ENCODE measurements at places on chromosomes 3 and 15. TPM values are rescaled to one million over a fixed set of nuclear protein-coding genes. Genes with fewer than 3 reads are reported as not detected.

DNA sequence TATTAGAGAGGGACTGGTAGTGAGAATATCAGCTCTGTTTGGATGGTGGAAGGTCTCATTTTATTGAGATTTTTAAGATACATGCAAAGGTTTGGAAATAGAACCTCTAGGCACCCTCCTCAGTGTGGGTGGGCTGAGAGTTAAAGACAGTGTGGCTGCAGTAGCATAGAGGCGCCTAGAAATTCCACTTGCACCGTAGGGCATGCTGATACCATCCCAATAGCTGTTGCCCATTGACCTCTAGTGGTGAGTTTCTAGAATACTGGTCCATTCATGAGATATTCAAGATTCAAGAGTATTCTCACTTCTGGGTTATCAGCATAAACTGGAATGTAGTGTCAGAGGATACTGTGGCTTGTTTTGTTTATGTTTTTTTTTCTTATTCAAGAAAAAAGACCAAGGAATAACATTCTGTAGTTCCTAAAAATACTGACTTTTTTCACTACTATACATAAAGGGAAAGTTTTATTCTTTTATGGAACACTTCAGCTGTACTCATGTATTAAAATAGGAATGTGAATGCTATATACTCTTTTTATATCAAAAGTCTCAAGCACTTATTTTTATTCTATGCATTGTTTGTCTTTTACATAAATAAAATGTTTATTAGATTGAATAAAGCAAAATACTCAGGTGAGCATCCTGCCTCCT, 87.2 kb downstream of the TGFBR2 start:
- peak; percentile 30 for DNase-seq

- DNase-seq = peak; percentile 43
Observed at GRCh38 chr3:194487289-194488054, 670 bp upstream of the ATP13A3 start.

DNA sequence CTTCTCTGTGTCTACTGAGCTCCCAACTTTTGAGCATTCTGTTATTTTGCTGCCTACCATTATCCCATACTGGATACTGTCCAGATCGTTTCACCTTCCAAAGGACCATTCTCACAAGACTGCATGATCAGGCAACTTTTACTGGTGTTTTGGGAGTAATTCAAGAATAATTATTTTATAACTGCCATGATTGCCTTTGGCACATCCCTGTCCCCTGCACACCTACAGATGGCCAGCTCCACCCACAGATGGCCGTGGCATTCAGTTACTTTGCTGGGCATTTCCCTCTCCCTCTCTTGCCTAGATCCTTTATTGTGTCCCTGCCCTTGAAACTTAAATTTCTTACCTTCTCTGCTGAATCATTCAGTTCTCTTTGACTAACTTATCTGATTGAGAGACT, 263.9 kb downstream of the DIPK2A start:
- no peak for DNase-seq

- DNase-seq = no peak
Observed at GRCh38 chr3:105352976-105353375, 13.7 kb upstream of the ALCAM start.

The PLIN1 gene
- total RNA-seq = 12.7 TPM

The SCN5A gene
- total RNA-seq = not detected

DNA sequence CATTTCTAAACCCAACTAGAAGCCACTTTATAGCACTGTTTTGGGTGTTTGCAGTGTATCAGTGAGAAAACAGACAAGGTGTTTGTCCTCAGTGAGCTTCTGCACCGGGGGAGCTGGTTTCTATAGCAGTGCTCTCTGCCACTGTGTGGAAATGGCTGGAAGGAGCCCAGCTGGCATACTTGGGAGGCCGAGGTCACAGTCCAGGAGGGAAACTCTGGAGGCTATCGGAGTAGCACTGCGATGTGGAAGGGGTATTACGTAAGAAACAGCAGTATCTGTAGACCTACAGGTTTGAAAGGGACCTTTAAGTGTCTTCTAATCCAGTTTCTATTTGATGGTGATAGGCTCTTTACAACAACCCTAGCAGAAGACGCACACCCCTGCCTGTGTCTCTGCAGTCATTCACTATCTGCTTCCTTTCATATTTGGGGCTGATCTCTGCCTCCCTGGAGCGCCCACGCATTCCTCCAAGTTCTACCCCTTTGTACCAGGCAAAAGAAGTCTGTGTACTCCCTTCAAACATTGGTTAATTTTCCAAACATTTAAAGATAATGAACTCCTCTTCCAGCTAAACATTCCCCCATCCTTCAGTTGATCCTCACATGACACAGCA, 87.4 kb upstream of the ADAMTS17 start:
- DNase-seq = no peak

The GPR87 gene
- total RNA-seq = not detected

DNA sequence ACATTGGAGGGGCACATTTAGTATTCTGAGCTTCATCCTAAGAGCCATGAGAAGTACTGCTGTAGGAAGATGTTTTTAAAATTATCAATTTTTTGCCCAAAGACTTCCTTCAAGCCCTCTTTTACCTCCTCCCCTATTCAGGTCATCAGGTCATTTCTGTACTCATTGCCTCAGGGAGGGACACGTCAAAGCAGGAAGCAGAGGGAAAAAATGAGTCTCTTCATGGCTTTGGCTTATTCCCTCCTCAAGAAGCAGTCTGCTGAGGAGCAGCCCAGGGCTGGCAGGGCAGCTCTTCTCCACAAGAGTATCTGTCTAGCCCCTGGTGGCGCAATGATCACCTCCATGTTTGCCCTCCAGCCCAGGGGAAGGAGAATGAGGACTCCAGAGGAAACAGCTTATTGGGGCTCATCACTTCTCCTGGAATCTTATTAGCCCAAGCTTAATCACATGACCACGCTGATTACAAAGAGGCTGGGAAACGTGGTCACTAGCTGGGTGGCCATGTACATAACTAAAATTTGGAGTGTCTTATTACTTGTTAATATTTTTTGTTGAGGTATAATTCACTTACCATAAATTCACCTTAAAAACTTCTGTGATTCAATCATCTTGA, 44.2 kb upstream of the GATA2 start:
- no peak for DNase-seq

GRCh38 chr15:81604713-81605112, 230.7 kb upstream of the TMC3 start:
- no peak for DNase-seq

Measured in transverse colon (tissue), 4 donors.